ENCODE measurements at places on chromosomes 11 and 22.

GRCh38 chr11:16806791-16807190 lies 68.3 kb downstream of the C11orf58 start:
- no peak for DNase-seq

GRCh38 chr11:2775626-2776350 lies 76.0 kb upstream of the KCNQ1OT1 start:
- no peak for DNase-seq

GRCh38 chr11:1555713-1556153 lies 16.3 kb downstream of the DUSP8 start:
- DNase-seq = no peak

- no peak for DNase-seq
These were observed 3.8 kb upstream of the MMP27 start for GRCh38 chr11:102709201-102709945.

GRCh38 chr11:76621868-76622267 lies 48.7 kb downstream of the LRRC32 start:
- DNase-seq = no peak
